Stimulated activated CD8-positive, alpha-beta memory T cell treated with anti-CD3 and anti-CD28 coated beads, Interleukin-2, amount 100 ng/mL, for 48 hours (primary cell): ENCODE measurements at places on chromosomes 2 and 18.

- no peak for DNase-seq
Measured at GRCh38 chr18:11655606-11655932, 33.5 kb upstream of the GNAL start.

- no peak for DNase-seq
Measured at GRCh38 chr2:230586328-230586982, 126.2 kb upstream of the CAB39 start.

GRCh38 chr2:130374587-130375290 is 18.9 kb downstream of the PTPN18 start:
- no peak for DNase-seq

- no peak for DNase-seq
Measured at GRCh38 chr2:20632446-20632990, 18.4 kb downstream of the HS1BP3 start.

DNA sequence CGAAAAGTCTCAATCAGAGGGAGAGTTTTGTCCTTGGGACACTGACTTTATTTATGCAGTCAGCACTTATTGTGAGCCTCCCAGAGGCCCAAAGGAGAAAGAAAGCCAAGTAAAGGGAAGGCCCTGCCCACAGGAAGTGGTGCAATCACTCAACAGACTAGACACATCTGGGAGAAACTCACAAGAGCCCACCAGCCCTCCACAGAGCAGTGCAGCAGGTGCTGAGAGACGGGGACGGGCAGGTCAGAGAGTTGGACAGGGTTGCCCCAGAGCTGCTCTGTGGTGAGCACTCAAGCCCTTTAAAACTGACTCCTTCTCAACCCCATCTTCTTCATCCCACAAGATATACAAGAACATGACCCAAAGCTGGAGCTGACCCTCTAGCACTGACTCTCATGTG is 96.0 kb downstream of the TFCP2L1 start:
- no peak for DNase-seq

DNA sequence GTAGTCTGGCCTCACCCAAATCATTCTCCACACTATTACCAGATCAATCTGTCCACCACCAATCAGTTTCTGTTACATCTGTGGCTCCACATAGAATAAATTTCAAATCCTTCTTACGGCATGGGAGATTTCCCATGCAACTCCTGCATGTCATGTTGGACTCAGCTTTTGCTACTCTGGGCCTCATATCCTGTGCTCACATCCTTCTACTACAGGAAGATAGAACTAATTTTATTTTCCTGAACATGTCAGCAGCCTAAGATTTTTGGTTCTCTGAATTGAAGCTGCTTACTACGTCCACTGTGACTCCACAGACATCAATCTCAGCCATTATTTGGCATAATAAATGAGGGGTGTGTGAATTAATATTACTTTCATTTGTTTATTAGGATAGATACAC is 181.1 kb downstream of the CCDC85A start:
- DNase-seq, result no peak

GRCh38 chr2:42725657-42726056 is 38.3 kb downstream of the OXER1 start:
- DNase-seq, result no peak

DNA sequence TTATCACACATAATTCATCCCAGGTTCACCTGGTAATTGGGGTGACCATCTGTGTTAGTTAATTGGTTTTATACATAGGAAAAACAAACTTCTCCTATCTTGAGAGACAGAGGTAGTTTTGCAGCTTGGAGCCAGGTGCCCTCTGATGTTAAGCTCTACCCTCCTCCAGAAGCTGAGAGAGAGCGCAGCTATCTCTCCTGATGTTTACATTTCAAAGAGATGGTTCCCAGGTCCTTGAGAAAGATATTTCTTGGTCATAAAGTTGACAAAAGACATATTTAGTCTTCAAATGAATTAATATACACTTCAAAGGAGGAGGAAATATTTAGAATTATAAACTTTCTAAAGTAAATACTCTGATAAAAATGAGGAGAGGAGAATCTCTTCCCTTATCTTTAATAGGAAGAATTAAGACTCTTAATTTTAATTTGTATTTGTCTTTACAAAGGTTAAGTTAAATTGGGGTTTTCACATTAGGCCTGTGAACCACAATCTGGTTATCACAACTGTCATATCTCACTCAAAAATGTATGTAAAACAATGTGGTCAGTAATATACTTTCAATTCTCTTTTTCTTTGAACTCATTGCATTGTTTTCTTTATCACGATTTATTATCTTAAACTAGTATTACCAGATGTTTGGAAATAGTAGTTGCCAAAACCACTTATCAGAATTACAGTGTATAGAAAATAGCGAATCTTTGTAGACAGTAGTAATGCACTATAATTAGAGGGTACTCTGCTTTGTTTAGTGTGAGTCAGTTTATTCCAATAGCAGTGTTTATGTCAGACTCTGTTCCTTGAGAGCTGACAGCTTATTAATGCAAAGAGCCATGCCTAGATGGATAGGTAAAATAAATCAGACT is 26.8 kb downstream of the SERPINB4 start:
- no peak for DNase-seq

GRCh38 chr2:118830118-118830517 is 17.3 kb downstream of the EN1 start:
- no peak for DNase-seq

GRCh38 chr2:218810256-218810655 is 21.3 kb downstream of the PRKAG3 start:
- DNase-seq, result no peak

DNA sequence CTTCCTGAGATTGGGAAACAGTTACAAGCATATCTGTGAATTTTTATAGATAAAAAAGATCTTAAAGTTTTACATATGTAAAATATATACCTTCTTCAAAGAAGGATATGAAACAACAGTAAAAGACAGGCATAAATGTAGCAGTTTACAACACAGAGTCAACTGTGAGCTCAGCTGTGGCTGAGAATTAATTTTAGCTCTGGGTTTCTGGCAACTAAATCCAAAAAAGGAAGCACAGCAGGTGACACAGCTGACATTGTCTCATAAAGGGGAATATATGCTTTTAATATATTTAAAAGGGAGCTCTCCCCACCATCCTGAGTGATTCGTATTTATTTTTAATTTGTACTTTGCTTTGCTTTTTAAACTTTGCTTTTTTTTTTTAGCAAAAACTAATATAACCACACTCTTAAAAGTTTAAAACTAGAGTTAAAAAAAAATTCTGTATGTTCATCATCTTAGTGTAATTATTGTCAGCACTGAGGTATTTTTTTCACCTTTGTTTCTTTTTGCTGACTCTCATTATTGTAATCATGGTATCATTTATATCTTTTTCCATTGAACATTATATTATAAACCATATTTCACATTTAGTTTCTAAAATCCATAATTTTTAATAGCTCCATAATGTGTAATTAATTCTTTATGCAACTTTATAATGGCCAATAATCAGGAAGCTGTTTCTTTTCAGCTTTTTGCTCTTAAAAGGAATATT is 6.7 kb downstream of the TUBB6 start:
- DNase-seq, result no peak

GRCh38 chr2:159758239-159758638 is 39.8 kb downstream of the CD302 start:
- no peak for DNase-seq

DNA sequence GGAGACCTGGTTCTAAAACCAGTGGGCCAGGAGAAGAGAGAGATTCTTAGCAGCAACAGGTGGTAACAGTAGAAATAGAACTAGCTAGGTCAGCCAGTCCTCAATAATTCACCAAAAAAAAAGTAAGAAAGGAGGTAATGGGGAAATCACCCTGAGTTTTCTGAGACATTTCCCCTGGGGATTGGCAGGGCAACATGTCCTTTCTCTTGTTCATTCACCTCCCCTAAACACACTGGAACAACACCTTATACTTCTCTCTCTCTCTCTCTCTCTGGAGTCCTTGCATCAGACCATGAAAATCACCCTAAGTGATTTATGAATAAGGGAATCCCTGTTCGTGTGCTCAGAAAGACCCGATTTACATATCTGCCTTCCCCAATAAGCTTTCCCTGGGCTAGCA is 64.8 kb downstream of the COX7A2L start:
- no peak for DNase-seq

DNA sequence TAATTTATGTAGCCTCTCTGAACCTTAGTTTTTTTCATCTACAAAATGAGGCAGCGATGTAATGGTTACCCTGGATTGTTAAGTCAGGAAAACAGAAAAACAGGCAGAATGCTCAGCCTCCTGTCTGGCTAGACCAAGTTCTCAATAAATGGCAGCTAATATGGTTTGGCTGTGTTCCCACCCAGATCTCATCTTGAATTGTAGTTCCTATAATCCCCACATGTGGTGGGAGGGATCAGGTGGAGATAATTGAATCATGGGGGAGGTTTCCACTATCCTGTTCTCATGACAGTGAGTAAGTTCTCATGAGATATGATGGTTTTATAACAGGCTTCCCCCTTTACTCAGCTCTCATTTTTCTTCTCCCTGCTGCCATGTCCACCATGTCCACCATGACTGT is 220.0 kb downstream of the CMPK2 start:
- DNase-seq, result no peak

DNA sequence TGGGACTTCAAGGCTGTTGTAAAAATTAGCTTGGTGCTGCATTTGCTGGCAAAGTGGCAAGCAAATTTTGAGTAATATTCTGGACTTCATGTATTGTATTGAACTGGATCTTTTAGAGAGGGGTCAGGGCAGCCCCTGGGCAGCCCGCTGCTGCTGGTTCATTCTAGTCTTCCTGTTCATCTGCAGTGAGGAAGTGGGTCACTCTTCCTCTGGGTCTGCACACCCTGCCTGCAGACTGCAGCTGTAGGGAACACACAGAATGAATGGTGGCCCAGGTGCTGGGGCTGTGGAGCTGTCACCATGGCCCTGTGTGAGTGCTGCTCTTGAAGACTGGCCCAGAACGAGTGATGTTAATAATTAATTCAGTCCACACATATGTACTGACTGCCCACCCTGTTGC is 9.4 kb downstream of the SH3RF3 start:
- DNase-seq, result no peak

- no peak for DNase-seq
Measured at GRCh38 chr18:2411381-2411960, 159.8 kb downstream of the METTL4 start.

DNA sequence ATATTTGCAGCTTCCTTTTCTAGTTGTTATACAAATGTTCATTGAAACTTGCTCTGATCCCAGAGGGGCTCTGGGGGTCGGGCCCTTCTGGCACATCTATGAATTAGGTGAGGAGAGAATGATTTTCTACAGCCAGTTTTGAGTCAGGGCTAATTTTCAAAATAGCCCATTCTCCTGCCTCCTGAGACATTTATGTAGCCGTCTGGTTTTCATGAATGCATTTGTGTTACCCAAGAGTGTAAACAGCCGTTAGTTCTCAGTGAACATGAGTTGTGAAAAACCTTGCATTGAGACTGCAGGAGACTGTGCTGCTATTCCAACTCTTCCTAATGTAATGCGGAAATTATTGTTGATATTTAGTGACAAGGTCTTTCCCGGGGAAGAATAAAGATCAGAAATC is 122.5 kb downstream of the ICOS start:
- no peak for DNase-seq

DNA sequence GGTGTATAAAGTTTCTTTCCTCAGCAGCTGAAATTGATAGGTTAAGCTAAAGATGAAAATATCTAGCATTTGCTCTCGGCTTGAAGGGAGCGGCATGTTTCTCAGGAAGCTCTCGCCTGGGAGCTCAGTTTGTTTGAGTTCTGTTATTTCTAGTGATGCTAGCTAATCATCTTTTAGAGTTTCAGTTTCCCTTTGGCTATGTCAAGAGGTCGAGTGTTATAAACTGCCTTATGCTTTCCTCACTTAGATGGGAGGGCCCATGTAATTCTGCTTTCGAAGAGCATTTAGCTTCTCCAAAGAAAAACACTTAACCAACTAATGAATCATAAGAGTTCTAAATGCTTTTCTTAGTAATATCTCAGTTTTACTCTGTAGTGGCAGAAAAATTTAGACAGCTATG is 33.6 kb downstream of the PLCL1 start:
- no peak for DNase-seq

GRCh38 chr2:241637018-241637794 is at the start of the genes ATG4B and THAP4:
Gene ATG4B (plus strand): TSS chr2:241637693. CDS start chr2:241637715, 22 bp downstream.
Gene THAP4 (minus strand): TSS chr2:241637158. CDS start chr2:241637017, 141 bp downstream.
- peak; percentile 72 for DNase-seq

DNA sequence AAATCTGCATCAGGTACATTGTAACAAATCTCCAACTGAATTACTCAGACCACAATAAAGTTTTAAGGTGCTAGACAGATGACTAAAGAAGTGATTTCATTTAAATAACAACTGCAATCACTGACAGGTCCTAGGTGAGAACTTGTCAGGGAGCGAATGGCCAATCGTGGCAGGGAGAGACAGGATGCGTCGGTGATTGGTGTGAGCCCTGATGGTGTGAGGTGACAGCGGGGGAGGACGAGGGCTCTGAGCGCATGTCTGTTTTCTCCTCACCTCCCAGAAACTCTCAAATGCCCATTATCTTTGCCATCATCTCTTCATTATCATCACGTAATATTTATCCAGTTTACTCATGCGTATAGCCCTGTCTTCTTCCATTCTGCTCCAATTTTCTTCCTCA is 207.9 kb upstream of the LYPD1 start:
- no peak for DNase-seq

DNA sequence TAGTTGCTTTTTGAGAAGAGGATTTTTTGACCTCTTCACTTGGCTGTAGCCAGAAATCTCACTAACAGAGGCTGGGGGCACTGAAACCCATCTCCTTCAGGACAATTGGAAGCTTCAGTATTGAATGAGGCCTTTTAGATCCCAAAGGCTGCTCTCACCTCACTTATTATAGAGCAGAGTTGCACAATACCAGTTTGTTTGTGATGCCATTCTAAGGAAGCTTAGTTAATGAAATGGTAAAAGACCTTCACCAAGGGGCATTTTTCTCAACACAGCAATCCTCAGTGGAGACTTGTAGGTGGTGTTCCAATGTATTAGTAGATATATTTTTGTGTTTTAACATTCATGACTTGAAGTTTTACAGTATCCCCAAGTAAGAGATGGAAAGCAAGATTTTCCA is 71.0 kb upstream of the RFX8 start:
- DNase-seq, result no peak

GRCh38 chr2:148885209-148885608 is 10.2 kb downstream of the KIF5C start:
- DNase-seq, result no peak

DNA sequence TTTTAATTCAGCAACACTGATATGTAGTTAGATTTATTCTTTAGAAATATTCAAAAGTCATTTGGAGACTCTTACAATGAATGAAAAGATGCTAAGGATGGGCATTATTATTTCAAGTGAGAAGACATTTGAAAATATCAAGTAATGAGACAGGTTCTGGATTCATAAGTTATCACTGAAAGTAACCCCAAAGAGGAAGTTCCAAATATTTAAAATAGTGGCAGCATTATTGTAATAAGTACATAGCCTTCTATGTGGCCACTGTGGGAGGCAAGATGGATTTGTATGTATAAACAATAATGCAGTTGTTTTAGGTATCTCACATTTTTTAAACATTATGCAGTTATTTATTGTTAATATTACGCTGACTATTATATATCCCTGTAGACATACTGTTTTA is 29.7 kb downstream of the ZC3H6 start:
- no peak for DNase-seq

DNA sequence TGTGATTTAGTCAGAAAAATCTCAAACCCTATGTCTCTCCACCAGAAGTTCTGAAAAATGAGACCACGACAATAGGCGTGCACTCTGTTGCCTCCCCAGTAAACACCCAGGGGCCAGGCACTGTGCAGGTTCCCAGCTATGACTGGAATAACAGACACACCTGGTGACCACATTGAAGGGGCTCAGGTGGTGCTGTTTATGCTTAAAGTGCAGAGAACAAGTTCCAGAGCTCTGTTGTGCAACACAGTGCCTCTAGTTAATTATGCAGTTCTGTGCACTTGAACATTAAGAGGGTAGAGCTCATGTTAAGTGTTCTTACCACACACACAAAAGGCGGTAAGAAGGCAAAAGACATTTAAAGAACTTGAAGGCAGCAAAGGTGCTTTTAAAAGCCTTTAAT is 52.6 kb upstream of the AFF3 start:
- no peak for DNase-seq
